Midbrain (tissue), 1 donor: ENCODE measurements at places on chromosomes 5 and 9.
A peak's percentile ranks its signal among the peaks of the same experiment; 100 is the strongest.

DNA sequence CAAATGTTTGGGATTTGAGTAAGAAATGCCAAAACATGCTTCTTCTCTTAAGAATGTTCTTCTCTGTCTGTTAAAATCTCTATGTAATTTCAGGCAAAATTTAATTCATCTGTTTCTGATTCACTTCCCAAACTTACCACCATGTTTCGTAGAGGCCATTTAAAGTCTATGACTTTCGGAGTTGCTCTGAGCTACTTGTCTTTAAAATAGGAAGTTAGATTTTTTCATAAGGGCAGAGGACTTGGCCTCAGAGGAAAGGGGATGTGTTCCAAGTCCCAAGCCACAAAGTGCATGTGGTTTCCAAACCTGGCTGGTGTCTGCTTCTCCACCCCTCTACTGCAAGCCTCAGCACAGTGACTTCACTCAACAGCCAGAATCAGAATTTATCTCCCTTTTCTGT, 111.3 kb upstream of the ADRA1B start:
- DNase-seq = peak; percentile 9

- no peak for DNase-seq
These were observed 11.2 kb downstream of the ITGA1 start for GRCh38 chr5:52798938-52799337.

- no peak for DNase-seq
These were observed 18.4 kb upstream of the CDKN2AIPNL start for GRCh38 chr5:134430001-134430569.

DNA sequence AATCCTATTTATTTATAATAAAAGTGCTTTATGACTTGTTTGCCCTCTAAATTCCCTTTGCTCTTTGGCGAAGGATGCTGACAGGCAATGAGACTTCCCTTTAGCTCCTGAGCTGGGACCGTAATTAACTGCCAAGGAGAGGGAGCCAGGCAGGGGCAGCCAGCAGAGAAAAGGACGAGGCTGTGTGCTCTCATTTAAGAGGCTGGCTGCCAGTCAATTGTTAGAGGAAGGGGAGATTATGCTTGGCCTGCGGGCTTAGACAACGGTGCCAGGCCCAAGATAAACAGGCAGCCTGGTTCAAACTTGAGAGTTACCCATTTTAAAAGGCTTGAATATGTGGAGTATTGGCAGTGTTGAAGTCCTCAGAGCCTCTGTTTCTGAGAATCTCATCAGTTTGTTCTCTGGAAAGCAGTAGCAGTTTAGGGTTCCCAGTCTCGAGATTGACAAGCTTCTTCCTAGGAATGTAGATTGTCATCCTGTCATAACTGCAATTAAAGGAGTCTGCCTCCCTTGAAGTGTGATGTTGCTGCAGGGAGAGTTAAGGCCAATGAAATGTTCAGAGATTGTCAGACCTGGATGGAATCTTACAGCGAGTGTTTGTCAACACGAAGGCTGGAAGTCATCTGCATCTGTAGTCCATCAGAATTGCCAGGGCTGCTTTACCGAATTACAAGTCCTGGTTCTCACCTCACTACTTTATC, 113.2 kb downstream of the JAKMIP2 start:
- DNase-seq = peak; percentile 15

DNA sequence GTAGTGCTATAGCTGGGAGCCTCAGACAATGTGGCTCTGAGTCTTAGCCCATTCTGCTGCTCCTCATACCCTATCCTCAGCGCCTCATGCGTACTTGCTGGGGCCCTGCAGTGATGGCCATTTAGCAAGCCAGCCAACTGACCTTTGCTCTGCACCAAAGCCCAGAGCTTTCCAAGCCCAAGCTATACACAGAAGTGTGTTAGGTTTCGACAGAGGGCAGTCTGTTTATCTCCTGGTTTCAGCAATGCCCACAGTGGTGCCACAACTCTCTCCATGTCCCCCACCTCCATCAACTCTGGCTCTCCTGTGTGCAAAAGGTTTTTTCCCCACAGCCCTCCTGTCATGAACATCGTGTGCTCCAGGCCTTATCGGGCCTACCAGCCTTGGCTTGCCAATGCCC, 16.9 kb downstream of the GNG10 start:
- no peak for DNase-seq

- no peak for DNase-seq
These were observed 18.9 kb upstream of the CLINT1 start for GRCh38 chr5:157877821-157878220.

GRCh38 chr9:110013064-110013463, 194.9 kb downstream of the C9orf152 start:
- no peak for DNase-seq

DNA sequence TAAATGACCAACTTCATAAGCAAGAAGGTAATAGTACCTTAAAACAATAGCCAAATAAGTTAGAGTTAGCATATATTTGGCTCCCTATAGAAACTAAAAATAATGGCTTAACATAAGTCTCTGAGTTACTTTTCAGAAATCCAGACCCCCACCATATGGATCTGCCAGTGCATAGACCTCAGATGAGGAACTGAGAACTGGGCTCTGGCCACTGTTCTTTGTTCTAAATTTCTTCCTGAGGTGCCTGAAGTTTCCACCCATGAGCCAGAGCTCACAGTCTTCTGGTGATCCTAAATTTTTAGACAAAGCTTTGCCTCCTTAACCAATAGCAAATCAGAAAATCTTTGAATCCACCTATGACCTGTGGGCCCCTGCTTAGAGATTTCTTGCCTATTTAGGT, 250.9 kb downstream of the YTHDC2 start:
- no peak for DNase-seq

DNA sequence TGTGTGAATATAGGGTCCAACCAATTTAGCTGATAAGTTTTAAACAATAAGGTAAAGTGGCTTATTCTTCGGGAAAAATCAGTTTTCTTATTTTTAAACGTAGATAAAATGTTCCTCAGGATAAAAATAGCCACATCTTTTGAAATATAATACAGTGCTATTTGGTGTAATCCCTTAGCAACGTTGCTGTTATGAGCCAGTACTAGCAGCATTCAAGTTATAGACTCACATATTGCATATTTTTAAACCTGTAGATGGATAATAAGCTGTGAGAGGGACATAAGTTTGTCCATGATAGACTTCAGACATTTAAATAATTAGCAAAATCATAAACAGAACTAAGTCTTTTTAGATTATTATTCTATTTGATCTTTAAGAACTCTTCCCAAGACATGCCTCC, 6.3 kb downstream of the PDE4D start:
- DNase-seq = no peak

- DNase-seq = peak; percentile 42
These were observed 268.2 kb upstream of the TAS2R1 start for GRCh38 chr5:9898319-9898718.

DNA sequence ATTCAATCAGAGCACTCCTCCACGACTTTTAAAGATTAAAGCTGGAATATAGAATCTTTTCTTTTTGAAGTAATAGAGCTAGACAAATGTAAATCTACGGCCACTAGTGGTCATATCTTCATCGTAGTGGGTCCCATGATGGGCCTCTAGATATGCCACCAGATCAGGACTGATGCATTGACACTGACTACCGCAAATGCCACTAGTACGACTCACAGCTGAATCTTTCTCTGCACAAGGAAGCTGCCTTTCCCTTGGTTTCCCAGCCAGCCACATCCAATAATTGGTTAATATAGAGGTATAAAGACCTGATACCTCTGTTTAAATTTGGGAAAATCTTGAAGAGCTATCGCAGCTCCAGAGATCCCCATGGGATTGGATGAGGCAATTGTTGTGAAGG, 37.8 kb upstream of the ADRB2 start:
- DNase-seq = no peak

- no peak for DNase-seq
These were observed 81.1 kb downstream of the PTPN3 start for GRCh38 chr9:109417054-109417453.

GRCh38 chr9:18385696-18386490, 88.1 kb upstream of the ADAMTSL1 start:
- DNase-seq = no peak

DNA sequence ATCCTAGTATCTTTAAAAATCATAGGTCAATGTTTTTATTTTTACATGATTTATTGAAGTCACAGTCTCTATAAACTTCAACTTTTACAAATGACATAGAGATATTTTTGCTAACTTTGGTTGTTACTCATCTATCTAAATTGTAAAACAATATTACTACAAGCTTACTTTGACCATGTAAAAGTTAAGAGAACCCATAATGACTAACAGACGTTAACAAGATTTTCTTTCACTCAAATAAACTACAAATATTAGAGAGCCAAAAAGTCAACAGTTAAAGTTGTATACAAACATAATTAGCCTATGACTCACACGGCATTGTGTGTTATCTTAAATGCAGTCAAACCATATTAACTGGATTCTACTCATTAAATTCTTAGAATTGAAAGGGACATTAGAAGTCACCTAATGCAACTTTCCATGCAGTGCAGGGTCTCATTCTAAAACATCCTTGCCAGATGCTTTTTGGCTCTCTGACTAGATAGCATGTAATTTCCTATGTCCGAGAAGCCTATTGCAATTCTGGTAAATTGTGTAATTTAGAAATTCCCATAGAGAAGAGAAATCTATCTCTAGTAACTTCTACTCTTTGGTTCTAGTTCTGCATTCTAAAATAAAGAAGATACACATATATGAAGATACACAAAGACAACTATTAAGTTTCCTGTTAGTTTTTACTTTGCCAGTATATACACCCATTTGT, 42.2 kb upstream of the UGT3A2 start:
- no peak for DNase-seq

- DNase-seq = peak; percentile 7
These were observed 34.7 kb downstream of the LHX3 start for GRCh38 chr9:136170006-136170901.

DNA sequence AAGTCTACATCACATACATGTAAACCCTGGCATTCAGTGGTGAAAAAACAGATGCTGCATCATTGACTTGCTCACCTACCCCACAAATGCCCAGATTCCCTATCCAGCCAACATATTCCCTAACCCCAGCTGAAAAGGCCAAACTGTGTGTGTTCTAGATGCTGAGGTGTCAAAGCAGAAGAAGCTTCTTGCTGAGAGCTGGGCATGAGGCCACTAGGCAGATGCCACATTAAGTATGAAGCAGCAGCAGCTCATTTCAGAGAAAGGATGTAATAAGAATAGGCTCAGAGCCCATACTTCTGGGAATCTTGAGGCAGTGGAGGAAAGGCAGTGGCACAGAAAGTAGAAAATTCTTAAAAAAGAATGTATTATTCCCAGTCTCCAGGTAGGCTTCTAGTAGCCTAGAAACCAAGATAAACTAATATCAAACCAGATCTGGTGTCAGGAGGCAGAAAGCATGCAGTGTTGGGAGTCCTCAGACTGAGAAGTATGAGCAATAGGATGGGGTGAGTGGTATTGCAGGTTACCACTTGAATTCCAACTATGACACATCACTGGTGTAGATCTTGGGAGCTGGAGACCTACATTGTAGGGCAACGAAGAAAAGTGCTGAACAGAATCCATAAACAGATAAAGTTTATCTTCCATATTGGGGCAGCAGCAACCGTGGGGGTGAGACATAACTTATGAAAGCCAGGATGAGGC, 71.9 kb upstream of the GRHPR start:
- DNase-seq = no peak

DNA sequence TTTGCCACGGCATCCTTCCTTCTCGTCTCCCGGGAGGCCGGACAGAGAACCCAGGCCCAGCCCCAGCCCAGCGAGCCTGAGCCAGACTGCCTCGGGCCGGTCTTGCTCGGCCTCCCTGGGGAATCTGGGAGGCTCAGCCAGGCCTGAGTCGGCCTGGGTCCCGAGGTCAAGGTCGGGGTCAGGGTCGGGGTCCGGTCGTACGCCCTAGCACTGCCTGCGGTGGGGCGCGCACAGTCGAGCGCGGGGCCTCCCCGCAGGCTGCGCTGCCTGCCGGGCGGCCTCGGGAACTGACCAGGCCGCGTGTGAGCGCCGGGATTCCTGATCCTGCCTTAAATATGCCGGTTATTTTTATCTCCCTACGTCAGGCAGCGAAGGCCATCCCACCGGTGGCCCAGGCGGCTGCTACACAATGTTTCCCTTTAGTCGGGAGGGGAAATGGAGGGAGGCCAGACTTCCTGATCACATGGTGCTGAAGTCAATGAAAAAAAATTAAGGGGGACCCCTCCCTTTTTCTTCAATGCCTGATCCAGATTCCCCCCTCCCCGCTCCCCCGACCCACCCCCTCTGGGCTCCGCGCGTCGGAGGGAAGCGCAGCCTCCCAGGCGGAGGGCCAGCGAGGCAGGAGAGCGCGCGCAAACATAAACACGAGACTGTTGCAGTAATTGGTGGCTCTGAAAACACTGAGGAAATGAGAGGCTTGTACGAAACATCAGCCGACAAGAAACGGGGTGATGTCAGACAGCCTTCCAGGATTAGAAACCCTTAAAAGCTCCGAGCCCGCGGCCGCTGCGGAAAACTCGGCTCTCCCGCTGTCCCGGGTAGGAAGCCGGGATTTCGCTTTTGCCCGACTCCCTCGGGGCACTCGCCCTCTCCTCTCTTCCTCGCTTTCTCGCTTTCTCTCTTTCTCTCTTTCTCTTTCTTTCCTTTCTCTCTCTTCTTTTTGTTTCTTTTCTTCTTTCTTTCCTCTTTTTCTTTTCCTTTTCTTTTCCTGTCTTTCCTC, 148.2 kb upstream of the KLF4 start:
- peak; percentile 83 for DNase-seq

DNA sequence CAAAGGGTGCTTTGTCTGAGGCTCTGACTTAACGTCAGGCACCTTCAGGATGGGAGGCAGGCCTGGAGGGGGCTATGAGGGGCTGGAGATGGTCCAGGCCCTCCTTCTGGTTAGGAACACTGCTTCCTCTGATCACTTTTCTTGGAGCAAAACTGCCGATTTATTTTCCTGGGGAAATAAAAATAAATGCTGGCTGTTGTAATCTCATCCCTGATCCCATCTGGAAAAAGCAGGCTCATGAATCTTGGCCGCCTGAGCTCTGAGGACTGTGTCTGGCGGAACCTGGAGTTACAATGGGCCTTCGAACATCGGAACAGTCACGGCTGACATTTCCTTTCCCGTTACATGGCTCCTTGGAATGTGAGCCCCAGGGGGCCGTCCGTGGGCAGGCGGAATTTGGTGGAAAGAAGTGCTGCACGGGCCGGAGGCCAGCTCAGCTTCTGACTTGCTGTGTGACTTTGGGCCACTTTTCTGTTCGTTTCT, 157.8 kb downstream of the RGS3 start:
- DNase-seq = no peak

GRCh38 chr5:7329712-7330111, 66.2 kb upstream of the ADCY2 start:
- no peak for DNase-seq

- no peak for DNase-seq
These were observed 142.7 kb downstream of the LHFPL2 start for GRCh38 chr5:78505860-78506259.
